ENCODE measurements at places on chromosomes 7 and 10.

DNA sequence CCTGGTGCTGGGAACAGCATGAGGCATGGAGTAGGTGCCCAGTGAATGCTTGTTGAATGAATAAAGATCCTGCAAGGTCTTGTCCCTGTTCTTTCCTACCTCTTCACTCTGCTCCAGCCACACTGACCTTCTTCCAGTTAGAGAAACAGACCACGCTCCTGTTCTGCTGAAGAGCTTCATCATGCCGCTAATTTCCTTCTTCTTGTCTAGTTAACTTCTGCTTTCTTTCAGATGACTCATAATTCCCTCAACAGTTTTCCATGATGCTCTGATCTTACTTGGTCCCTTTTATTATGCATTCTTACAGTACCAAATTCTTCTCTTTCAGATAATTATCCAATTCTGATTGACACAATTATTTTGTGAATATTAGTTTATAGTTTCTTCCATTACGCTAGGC, 59.5 kb upstream of the C1QL3 start:
- no peak for DNase-seq

DNA sequence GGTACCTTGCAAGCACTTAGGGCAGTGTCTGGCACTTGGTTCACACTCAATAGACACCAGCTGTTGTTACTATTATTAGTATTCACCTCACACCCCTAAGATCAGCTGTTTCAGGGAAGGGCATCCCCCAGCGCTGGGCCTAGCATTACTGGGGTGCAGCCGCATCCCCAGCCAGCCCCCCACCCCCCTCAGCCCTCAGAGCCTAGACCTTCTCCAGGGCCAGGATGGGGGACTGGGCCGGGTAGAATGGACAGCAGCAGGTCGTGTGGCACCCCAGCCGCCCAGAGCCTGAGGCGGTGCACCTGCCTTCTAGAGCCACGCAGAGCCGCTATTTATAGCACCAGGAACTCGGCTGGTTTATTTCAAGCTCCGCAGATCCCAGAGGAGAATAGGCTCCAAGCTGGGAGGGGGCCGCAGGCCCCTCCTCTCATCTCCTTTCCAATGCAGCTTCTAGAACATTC, 60.5 kb downstream of the GTF2IRD1 start:
- DNase-seq, result no peak

GRCh38 chr7:50155755-50156154, 62.7 kb upstream of the ZPBP start:
- no peak for DNase-seq

GRCh38 chr10:23918090-23918723, 290.7 kb upstream of the KIAA1217 start:
- no peak for DNase-seq

DNA sequence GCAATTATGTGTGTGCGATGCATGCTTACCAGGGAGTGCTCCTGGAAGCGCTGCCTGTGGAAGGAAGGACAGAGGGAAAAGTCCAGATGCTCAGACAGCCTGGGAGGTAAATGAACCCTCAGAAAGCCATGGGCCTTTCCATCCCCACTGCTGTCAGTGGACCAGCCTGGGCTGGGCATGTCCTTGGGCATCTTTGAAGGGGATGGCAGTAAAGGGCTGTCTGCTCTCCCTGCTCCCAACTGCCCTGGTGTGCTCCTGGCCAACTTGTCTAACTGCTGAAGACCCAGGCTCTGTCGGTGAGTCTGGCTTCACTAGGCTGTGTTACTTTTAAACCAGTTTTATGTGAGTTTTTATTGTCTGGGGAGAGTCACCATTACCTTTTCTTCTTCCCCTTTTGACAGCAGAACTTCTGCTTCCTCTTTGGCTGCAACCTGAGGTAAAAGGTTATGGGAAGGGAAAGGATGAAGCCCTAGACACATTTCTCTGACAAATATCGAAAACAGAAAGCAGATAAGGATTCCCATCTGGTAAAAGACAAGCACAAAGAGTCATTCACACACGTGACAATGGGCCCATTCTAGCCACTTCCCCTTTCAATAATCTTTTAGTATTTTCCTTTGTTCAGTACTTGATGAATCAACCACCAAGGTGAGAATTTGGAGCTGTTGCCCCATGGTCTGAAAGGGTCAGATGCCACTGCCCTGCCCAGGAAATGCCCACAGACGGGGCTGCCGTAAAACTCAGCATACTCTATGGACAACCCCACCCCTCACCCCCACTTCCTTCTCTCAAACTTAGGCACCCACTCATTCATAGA, 27.6 kb upstream of the PIK3AP1 start:
- peak; percentile 14 for DNase-seq

DNA sequence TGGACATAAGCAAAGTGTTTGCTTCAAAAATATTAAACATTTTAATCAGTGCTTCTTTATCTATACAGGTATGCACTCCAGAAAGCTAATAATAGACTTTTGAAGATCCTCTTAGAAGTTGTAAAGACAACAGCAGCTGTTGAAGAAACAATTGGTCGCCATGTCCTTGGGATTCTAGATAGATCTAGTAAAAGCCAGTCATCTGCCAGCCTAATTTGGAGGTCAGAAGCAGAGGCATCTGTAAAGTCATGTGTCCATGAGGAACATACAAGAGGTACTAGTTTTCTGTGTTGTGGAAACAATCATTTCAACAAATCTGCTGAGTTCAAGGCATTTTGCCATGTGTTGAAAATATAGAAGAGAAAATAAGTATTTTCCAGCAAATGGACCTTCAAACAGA, 89.3 kb downstream of the CYP51A1 start:
- no peak for DNase-seq

DNA sequence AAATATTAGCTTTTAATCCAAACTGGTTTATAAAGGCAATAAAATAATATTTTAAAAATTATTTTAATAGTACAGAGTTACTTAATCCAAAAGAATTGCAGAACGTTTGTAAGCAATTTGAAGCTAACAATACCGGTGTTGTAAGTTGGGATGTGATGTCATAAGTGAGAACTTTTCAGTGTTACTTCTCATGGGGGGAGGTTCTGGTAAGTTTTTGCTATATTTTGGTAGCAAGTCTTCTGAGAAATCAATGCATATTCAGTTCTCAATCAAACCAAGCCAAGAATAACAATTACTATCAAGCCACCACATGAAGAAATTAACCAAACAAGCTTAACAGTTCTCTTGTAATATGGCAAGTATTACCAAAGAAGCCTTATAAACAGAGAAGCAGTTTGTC, 147.1 kb upstream of the ASAH2 start:
- DNase-seq, result no peak

- no peak for DNase-seq
Observed at GRCh38 chr7:128835231-128835751, 5.1 kb downstream of the FLNC start.
